Activated CD4-positive, CD25-positive, alpha-beta regulatory T cell (primary cell): ENCODE measurements at places on chromosomes 7 and 10.

DNA sequence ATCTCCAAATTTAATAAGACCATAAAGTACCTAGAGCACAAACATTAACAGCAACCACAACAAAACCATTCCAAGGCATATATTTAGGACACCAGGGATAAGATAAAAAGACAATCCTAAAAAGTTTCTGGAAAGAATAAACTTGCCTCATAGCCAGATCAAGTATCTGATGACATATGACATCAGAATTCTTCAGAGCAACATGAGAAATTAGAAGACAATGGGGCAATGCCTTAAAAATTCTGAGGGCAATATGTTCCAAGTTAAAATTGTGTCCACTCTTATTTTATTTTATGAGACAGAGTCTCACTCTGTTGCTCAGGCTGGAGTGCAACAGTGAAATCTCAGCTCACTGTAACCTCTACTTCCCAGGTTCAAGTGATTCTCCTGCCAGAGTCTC is 2.8 kb downstream of the EFCAB10 start:
- no peak for DNase-seq

DNA sequence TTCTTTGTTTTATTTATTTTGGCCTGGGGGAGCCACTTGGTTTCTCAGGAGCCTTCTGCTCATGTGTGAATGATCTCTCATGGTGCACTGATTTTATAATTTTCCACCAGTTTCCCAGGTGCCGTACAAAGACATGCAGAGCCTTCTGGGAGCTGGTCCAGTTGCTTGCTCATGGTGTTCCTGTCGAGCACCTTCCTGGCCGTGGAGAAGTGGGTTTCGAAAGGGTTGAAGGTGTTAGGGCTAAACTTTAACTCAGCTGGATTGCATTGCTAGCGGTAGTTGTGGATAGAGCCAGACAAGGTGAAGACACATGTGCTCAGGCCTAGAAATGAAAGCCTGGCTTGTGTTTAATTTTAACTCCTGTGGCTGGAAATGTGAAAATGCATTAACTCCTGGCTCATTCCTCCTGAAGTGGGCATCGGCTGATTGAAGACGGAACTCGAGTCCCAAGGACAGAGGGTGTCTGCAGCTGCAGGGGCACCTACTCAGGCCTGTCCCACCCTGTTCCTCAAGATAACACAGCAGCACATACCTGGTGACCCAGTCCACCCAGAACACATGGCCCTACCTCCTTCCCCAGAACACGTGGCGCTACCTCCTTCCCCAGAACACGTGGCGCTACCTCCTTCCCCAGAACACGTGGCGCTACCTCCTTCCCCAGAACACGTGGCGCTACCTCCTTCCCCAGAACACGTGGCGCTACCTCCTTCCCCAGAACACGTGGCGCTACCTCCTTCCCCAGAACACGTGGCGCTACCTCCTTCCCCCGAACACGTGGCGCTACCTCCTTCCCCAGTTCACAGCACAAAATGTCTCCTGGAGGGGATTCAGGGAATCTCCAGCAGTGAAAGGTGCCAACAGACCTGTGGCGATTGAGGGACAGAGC is 133.2 kb downstream of the WDR37 start:
- no peak for DNase-seq

DNA sequence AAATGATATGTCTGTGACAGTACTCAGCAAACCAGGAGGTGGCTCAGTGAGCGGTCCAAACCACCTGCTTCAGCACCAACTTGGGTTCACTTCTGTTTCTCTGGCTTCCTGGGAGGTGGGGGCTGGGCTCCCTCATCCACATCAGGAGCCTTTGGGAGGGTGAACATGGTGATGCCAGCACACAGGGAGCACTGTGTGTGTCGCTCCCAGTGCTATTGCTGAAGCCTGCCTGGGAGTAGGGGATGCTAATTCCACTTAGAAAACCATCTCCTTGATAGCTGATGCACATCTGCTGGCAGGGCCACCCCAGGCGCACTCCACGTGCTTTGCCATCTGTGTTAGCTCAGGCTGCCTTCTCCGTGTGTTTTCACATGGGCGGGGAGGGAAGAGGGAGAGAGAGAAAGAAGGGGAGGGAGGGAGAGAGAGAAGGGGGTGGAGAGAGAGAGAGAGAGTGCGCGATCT is 58.0 kb downstream of the RAMP3 start:
- DNase-seq = no peak

DNA sequence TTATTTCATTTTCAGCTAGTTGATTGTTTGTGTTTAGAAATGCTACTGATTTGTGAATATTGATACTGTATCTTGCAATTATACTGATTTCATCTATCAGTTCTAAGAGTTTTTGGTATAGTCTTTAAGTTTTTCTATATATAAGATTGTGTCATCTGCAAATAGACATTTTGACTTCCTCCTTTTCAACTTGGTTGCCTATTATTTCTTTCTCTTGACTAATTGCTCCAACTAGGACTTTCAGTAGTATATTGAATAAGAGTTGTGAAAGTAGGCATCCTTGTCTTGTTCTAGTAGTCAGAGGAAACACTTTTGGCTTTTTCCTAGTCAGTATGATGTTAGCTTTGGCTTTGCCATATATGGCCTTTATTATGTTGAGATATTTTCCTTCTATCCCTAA is 20.4 kb downstream of the PHTF2 start:
- DNase-seq = no peak

DNA sequence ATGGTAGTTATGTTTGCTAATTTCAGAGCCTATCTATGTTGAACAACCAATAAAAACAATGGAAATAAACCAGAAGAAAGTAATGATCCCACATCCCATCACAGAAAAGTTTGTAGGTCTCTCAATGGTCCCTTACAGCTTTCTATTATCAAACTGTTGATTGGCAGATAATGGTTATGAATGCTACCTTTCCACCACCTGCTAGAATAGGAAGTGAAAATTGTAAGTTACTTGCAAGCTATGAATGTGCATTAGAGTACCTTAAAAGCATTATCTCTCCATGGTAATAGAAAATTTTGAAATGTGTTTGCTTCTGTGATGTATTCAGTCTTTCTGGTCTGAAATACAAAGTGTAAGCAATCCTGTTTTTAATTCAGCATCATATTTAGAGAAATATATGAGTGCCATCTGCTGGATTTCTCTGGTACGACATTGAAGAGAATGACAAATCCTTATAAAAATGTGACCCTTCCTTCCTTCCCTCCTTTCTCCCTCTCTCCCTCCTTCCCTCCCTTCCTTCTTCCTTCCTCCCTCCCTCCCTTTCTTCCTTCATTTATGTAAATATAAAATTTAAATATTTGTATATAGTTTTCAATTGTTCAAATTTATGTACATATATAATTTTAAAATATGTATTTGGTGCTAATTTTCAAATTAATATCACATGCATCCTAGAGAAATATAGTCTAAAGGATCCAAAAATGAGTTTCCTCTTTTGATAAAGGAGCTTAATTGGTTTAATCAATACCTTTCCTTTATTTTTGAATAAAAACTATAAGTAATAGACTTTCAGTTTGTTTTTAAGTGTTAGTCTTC is 41.4 kb upstream of the PNLIPRP3 start:
- no peak for DNase-seq

DNA sequence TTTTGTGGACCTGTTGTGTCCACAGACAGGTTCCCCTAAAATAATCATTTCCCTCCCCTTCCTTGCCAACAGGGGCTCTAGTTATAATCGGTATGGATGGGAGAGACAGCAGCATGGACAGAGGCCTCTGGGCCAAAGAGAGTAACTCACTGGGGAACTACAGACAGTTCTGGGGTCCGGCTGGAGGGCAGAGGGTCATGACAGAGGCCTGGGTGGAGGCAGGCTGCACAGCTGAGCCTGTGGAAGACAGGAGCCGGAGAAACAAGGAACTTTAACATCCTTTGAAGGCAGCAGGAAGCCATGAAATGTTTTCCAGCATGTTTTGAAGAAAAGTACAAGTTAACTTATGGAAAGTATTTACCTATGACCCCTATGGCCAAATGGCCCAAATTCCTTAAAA is 68.6 kb downstream of the PDIA4 start:
- DNase-seq = no peak

DNA sequence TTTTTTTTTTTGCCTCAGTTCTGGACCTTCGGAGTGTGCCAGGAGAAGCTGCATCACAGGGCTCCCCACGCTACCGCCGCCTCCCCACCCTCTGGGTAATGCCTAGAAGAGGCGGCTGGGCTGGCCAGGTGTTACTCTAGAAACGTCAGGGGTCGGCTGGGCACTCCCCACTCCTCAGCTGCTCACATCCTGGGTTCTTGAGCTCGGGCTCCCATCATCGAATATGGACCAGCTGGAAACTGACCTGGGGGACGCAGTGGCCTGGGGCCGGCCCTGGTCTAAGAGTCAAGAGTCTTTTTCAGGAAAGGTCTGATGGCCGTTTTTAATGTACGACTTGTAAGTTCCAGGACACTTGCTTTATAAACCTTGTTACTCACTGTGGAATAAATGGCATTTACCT is 326.5 kb downstream of the WDR37 start:
- no peak for DNase-seq

DNA sequence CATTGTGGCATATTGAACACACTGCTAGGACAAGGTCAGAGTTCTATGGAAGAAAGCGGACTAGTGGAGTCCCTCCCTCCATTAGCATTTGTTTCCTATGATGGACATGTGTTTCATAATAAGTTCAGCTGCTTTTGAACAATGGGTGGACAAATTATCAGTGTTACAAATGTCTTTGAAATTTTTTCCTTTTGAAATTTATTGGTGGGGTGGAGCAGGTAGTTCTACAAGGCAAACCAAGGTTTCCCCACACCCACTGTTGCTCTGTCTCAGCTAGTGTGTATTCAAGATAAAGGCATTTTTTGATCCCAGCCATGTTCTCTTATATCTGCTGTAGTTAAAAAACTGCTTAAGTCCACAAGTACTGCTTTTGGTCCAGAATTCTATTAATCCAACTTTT is 79.9 kb downstream of the MALSU1 start:
- no peak for DNase-seq

DNA sequence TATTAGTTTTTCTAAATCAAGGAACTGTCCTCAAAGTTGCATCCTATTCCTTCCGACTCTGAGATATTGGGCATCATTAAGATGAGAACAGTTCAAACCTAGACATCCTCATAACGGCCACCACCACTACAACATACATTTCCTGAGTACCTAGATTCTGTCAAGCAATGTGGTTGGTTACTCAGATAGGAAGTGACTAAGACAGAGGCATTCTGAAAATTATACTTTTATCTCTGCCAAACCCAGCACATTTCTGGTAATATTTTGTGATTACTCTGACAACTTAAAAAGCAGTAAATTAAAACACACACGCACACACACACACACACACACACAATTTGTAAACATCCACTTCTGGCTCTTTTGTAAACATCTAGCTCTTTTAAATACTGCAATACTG is 291.2 kb upstream of the MEOX2 start:
- DNase-seq = no peak

GRCh38 chr10:132687181-132687892 is 98.6 kb downstream of the NKX6-2 start:
- no peak for DNase-seq

DNA sequence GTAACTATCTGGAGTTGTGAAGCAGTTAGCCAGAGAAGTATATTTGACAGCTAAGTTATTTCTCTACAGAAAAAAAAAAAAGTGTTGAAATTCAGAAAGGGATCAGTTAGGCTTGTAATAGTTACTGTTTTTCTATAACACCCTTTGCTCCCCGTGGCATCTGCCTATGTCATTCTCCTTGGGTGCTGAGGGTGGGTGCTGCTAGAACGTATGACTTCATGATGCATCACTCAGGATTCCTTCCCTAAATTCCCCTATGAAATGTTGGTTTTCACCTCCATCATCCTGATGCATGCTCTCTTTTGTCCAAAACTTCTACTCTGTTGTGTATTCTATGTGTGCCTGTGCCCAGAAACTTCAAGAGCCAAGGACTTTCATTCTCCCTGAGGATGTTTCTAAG is 536.4 kb downstream of the GRM8 start:
- DNase-seq = no peak

DNA sequence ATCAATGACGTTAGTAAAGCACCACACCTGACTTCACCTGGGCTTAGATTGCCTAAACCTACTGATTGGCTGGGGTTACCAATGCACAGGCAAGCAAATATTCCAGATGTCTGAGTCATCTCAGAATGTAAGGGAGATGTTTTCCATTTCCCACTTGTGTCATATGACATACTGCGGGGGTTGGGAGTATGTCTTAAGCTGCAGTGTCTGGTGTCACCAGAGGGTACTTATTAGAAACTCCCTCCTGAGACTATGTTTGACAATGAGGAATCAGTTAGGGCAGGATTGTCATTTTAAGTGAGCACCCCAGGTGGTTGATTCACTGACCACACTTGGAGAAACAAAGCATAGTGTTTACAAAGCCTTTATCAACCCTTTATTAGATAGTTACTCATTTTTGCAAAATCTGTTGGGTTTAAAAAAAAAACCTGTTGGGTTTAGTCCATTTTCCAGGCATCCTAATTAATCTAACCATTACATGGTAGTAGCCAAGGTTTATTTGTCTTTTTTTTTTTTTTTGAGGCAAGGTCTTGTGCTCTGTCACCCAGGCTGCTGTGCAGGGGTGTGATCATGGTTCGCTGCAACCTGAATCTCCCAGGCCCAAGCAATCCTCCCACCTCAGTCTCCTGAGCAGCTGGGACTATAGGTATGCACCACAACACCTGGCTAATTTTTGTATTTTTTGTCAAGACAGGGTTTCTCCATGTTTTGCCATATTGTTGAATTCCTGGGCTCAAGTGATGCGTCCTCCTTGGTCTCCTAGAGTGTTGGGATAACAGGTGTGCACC is 72.5 kb downstream of the CDK6 start:
- no peak for DNase-seq

DNA sequence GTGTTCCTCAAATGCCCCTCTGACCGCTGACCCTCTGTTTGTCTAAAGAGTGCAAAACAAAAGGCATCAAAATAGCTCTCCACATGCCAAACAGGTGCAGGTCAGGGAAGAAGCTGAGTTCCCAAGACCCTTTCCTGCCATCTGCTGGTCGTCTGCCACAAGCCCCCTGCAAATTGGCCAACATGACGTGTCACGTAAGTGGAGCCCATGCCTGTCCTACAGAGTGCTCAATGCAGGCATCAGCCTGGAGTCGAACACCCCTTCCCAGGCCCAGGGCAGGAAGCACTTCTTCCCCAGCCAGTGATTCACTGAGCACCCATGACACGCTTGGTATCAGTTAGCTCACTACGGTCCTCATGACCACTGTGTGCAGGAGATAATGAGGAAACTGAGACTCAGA is 14.1 kb downstream of the TMEM72 start:
- no peak for DNase-seq

DNA sequence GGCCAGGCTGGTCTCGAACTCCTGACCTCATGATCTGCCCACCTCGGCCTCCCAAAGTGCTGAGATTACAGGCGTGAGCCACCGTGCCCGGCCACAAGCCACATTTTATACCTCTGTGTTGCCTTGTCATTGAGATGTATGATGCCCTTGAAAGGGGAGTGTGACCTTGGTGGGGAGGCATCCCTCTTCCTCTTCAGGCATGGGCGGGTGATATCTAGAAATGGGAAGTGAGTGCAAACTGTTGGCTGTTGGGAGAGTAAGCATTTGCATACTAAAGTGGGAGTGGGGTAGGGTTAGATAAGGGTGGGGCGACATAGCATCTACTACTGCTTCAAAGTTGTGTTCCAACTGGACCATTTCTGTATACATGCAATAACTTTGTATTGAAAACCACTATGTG is 20.1 kb downstream of the RP9 start:
- no peak for DNase-seq

- DNase-seq = no peak
These were observed 787.0 kb upstream of the C7orf33 start for GRCh38 chr7:147803606-147804005.
